ENCODE measurements at places on chromosomes 5 and 9.

- no peak for DNase-seq
Observed at GRCh38 chr5:35023391-35024178, 24.2 kb downstream of the AGXT2 start.

GRCh38 chr5:96652769-96653454 lies 9.3 kb upstream of the CAST start:
- DNase-seq, result no peak

DNA sequence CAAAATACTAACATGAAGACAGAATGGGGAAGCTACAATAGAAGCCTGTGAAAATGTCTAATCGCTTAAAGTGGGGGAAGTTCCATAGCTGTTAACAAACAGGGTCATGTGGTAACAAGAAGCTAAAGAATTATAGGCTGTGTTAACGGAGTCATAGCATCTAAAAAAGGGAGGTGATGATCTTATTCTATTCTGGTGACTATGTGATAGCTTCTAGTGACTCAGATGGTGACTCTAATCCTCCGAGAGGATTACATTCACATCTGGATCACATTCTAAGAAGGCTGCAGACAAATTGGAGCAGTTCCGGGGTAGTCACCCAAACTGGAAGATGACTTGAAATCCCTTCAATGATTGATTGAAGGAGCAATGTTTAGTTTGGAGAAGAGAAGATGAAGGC lies 142.1 kb downstream of the LIFR start:
- no peak for DNase-seq

DNA sequence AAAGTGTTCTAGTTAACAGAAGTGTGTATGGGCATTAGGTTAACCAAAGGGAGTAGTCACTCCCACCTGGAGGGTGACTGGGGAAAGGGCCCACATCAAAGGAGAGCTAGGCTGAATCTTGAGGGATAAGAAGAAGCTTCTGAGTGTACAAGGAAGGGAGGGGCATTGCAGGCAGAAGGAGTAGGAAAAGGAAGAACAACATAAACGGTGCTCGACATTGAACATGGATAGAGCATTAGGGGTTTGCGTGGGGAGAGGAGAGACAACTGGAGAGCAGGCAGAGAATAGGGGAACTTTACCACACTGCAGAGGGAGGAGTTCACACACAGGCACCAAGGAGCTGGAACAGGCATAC lies 5.3 kb upstream of the GLRX start:
- no peak for DNase-seq

DNA sequence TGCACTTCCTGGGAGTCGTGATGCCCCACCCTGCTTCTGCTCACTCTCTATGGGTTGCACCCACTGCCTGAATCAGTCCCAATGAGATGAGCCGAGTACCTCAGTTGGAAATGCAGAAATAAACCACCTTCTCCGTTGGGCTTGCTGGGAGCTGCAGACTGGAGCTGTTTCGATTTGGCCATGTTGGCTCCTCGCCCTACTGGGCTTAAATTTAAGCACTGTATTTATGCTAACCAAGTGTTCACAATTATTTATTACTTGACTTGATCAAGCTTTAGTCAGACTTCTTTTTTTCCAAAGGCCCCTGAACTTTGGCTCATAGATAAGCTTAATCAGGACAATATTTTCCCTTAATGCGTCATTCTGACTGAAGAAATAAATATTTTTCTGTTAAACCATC lies 1072.4 kb upstream of the CDH9 start:
- DNase-seq, result no peak

- DNase-seq, result no peak
Observed at GRCh38 chr5:74935752-74936091, 69.5 kb upstream of the FAM169A start.

DNA sequence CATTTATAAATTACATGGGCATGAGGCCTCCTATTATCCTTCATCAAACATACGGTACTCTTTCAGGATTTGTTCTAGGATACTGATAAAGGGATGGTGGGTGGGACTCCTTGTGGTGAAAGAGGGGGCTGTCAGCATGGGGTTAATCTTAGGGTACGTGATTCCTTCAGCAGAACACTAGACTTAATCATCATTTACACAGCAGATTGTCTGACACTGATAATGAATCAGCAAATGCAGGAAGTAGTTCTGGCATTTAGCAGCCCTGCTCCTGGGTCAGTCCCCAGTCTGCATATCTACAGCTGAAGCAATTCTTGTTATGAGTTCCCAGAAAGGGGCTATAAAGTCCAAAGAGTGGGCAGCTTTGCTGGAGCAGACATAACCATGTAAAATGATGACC lies 384.6 kb downstream of the SPOCK1 start:
- DNase-seq, result no peak

GRCh38 chr9:32671333-32671732 lies 35.9 kb upstream of the TAF1L start:
- no peak for DNase-seq

GRCh38 chr5:465591-466403 lies 22.8 kb downstream of the EXOC3 start:
- DNase-seq, result no peak

GRCh38 chr5:759111-759751 lies 25.3 kb downstream of the ZDHHC11B start:
- peak; percentile 83 for DNase-seq

GRCh38 chr5:178941361-178941760 lies 363 bp downstream of the ZNF454 start:
- no peak for DNase-seq

- DNase-seq, result no peak
Observed at GRCh38 chr5:52802272-52802973, 14.7 kb downstream of the ITGA1 start.

- no peak for DNase-seq
Observed at GRCh38 chr9:76426807-76427419, 32.1 kb upstream of the GCNT1 start.

GRCh38 chr9:89167788-89168187 lies 10.8 kb downstream of the SHC3 start:
- DNase-seq, result no peak

- DNase-seq, result no peak
Observed at GRCh38 chr5:65021527-65022226, 252.9 kb downstream of the CWC27 start.

DNA sequence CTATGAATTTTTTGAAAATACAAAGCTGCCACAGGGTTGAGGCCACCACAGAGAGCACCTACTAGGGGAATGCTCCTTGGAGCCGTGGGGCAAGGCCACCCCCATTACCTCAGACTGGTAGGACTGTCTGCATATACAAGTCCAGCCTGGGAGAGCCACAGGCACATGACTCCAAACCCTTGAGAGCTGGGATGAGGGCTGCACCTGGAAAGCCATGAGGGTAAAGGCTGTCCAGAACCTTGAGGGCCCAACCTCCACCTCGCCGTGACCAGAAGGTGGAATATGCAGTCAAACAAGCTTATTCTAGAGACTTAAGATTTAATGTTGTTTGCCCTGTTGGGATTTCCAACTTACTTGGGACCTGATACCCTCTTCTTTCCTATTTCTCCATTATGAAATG lies 69.5 kb upstream of the TSLP start:
- DNase-seq, result no peak

DNA sequence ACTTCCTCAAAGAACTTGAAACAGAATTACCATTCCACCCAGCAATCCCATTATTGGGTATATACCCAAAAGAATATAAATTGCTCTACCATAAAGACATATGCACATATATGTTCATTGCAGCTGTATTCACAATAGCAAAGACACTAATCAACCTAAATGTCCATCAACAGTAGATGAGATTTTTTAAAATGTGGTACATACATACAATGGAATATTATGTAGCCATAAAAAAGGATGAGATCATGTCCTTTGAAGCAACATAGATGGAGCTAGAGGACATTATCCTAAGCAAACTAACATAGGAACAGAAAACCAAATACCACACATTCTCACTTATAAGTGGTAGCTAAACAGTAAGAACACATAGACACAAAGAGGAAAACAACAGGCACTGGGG lies 28.1 kb upstream of the ZNF462 start:
- no peak for DNase-seq

DNA sequence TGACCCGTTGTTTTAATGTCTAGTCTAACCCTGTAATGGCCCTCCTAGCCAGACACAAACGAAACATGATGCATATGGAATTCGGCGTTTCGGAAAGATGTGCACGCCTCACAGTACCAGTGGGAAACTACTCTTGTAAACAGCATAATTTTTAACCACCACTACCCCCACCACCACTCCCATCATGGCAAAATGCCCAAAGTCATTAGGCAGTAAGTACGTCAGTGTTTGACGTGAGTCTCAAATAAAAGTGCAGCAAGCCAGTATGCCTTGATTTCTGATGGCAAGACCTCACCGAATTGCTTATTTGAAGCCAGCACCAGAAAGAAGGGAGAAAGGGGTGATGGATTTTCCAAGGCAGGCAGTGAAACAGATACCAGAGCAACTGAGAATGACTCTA lies 71.4 kb downstream of the ADRB2 start:
- DNase-seq, result no peak

GRCh38 chr5:112743631-112744030 lies 5.9 kb downstream of the APC start:
- no peak for DNase-seq

DNA sequence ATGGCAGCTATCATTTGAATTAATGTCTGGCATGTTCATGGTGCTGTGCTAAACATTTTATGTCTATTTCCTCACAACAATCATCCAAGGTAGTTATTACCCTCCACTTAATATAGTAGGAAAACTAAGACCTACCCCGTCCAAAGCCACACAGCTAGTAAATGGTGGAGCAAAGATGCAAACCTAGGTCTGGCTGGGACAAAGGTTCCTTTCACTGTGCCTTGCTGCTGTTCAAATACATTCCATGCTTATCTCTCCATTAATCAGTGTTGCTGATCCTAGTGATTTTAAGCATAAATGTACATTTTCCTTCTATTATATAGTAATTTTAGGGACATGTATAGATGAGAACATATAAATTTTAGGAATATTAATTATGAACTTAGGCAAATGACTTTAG lies 38.7 kb downstream of the CCDC125 start:
- DNase-seq, result no peak

- no peak for DNase-seq
Observed at GRCh38 chr9:125360601-125361000, 99.0 kb downstream of the GAPVD1 start.

- no peak for DNase-seq
Observed at GRCh38 chr5:132628814-132629213, 29.2 kb upstream of the IL13 start.

DNA sequence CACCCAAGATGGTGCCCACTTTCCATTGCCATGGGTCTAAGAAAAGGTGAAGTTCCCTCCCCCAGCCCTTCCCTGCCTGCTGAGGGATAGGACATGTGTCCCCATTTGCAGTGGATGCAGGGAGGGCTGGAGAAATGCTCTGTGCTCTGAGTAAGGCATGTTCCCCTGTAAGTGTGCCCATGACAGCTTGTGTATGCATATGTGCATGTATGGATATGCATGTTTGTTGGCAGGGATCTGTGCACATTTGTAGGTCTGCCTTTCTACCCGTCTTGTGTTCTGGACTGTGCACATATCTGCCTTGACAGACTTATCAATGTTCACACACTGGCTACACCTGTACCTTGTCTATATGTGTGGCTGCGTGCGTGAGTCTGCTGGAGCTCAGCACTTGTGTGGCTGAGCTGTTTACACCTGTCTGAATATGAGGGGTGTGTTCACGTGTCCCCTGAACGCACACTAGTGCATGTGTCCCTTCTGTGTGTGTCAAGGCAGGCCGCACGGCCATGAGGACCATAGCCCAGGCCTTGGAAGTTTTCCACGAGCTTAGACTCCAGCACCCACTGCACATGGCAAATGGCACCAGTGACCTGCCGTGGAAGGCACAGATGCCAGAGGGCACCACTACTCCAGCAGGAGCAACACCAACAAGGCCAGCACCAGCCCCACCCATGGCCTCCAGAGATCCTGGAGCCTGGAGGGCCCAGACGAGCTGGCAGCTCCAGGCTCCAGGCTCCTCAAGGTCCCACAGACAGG lies 27.4 kb upstream of the TTLL11 start:
- no peak for DNase-seq
